ENCODE measurements at places on chromosomes 12 and 14.
A peak's percentile ranks its signal among the peaks of the same experiment; 100 is the strongest.

DNA sequence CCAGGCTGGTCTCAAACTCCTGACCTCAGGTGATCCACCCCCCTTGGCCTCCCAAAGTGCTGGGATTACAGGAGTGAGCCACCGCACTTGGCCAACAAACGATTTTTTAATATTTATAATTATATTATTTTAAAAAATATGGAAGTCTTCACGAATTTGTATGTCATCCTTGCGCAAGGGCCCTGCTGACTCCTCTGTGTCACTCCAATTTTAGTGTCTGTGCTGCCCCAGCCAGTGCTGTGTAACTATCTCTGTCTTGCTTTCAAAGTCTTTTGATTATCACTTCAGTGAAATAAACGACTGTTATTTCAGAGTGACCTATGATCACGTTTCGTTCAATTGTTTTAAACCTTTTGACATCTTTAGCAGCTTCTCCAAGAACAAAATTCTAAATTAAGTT, 13.1 kb upstream of the MMP17 start:
- peak; percentile 32 for DNase-seq

DNA sequence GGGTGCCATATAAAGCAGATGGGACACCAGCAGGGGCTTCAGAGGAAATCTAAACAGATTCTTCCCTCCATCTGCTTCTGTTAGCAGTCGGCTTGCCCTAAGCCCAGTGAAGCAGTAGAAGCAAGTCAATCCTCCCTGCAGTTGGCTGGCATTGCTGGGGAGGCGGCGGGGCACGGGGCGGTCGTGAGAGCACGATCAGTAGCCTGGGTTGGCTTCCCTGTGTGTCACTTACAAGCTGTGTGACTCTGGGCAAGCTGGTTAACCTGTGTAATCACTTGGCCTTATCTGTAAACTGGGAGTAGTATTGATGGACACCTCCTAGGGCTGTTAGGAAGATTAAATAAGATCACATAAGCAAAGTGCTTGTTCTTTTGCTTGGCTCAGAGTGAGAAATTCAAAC, 19.4 kb downstream of the MYRFL start:
- DNase-seq: no peak

- DNase-seq: no peak
Observed at GRCh38 chr12:121933522-121934308, 15.3 kb downstream of the CFAP251 start.

DNA sequence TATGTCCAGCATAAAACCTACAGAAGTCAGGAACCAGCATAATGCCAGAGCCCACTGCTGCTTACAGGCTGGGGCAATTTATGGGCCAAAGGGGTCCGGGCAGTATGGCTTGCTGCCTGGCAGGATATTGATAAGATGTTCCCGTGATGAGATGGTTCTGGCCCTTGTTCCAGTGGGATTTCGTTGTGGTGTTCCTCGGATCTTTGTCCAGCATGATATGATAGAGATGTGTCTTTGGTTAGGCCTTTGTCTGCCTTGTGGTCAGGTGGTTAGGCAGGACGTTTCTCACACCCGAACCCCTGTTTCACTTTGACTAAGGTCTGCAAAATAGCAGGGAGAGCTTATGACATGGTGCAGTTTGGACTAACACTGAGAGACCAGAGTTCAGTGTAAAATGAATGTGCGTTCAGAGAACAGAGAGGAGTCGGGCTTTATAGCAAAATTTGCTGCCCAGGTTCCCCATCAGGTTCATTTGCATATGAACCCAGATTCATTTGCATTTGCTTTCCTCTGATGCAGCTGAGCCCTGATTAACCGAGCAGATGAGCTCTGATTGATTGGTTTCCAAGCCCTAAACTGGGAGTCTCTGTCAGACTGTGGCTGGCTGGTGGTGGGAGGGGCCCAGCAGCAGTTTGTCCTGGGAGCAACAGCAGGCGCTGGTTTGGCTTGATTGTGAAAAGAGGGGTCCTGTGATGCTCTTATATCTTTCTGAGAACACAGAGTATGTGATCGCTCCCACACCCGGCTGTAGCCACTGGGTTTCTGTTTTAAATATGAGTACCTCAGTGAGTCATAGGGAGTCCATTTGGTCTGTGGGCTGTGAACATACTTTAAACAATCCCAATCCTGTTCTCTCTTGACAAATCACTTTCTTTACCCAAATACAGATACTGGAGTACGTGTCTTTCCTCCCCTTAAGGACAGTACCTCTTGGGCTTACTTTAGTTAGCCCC, 156.3 kb upstream of the PZP start:
- peak; percentile 58 for DNase-seq

- no peak for DNase-seq
Observed at GRCh38 chr12:71954083-71954778, 15.6 kb downstream of the TPH2 start.

DNA sequence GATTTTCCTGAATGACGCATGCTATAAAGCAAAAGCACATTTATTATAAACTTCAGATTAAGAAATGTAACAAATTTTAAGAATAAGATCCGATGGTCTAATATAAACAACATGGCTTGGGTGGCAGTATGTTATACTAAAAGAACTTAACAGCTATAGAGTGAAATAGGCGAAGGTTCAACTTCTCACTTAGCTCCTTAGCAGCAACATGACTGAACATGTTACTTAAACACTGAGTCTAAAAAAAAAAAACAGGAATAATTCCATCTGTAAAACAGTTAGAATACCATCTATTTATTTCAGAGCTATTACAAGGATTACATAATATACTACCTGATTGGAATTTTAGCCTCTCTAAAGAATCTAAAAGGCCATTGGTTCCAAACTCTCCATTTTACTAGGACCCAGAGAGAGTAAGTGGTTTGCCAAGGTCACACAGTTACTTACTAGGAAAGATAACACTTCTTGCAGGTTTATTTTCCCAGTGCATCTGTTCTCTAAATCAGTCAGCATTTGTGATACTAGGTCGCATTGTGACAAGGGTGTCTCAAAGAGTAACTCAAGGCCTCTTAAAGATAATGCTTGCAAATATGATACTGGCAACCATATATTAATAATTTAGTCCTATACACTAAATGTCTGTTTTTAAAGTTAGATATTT, 14.8 kb downstream of the OSBPL8 start:
- DNase-seq: no peak

DNA sequence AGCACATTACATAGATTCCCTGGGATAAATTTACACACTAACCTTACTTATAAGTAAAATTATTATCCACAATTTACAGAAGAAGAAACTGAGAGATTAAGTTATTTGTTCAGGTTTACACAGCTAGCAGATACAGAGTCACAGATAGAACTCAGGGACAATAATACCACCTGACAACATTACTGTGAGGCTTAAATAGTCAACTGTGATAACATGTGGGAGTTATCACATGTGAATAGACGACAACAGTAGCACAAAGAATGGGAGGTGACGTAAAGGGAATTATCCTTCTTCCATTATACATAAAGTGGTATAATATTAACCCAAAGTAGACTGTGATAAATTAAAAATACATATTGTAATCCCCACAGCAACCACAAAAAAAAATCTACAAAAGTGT, 6.2 kb upstream of the SPIC start:
- no peak for DNase-seq

- no peak for DNase-seq
Observed at GRCh38 chr12:98151105-98151590, 364.2 kb upstream of the TMPO start.

Measured in suppressor macrophage treated with lipopolysaccharide for 1 hour (primary cell).